ENCODE measurements at places on chromosomes 11 and 22. TPM values are rescaled to one million over a fixed set of nuclear protein-coding genes. Genes with fewer than 3 reads are reported as not detected.

APOC3 gene
- not detected for total RNA-seq

DNA sequence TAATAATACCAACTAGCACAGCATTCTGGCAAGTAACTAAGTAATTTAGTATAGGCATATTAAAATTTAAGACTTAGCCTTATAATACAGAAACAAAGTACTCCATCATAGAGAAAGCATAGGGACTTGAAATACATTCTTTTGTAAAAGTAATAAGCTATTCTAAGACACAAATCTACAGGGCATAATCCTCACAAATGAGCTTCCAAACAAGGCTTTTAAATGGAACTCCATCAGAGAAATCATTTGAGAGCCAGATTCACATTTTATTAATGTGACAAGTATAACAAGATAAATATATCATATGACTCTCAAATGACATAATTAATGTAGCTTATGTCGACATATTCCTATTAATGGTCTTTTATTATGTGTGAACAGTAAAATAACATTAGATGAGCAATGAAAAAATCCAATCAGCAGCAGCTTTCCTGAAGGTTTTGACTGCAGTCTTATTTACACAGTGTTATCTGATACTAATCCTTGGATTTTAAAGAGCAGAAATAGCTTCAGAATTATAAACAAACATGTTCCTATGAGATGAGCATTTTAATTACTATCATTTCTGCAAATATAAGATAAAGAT is 241.4 kb downstream of the TTC28 start:
- H3K27ac ChIP-seq: no peak overlapping the region
- H3K4me3 ChIP-seq: no peak overlapping the region
- no peak for DNase-seq
- no peaks in the 10 kb centered on the region for H3K27me3 ChIP-seq
- H3K36me3 ChIP-seq: no peaks in the 10 kb centered on the region

GRCh38 chr22:47057916-47058585 is 295.6 kb downstream of the TBC1D22A start:
- H3K27me3 ChIP-seq: no peaks in the 10 kb centered on the region
- peaks cover 65% of the 10 kb centered on the region for H3K4me1 ChIP-seq
- H3K36me3 ChIP-seq: no peaks in the 10 kb centered on the region
- no peak overlapping the region for H3K4me3 ChIP-seq
- H3K27ac ChIP-seq: no peak overlapping the region

- H3K27ac ChIP-seq: no peak overlapping the region
- no peaks in the 10 kb centered on the region for H3K4me1 ChIP-seq
- H3K4me3 ChIP-seq: no peak overlapping the region
- no peaks in the 10 kb centered on the region for H3K36me3 ChIP-seq
- DNase-seq: no peak
- no peaks in the 10 kb centered on the region for H3K27me3 ChIP-seq
Observed at GRCh38 chr22:21681566-21682370, 16.0 kb downstream of the PPIL2 start.

OR52N2 gene
- not detected for total RNA-seq

DNA sequence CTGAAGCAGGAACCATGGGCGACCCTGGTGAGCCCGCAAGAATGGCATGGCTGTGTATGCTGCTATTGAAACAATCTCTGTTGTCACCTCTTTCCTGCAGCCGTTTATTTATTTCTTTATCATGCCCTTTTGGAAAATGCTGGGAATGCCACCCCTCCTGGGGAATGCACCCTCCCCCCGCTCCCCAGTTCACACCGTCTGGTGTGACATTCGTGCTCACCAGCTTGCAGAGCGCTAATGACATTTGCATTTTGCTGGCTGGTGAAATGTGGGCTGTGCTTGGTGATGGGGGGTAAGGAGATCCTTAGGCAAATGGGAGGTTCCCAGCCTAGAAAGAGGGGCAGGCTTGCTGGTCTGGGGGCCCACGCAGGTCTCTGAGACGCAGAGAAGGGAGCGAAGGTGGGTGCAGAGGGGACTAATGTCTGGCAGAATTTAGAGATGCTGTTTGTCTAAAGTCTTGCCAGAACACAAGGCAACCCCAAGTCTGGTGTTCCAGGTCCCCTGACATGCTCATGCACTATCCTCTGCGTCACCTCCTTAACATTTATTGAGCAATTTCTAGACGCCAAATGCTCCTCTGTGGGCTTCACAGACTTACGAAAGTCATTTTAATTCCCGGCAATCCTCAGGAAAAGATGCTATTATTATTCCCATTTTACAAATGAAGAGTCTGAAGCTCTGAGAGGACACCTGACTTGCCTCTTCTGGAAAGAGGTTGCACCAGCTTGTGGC is 91.7 kb downstream of the TP53I11 start:
- DNase-seq: peak; percentile 46
- no peaks in the 10 kb centered on the region for H3K36me3 ChIP-seq
- H3K27me3 ChIP-seq: 0 out of 2 replicates have a peak, but pooled peaks cover 2% of the 10 kb centered on the region
- peaks cover 34% of the 10 kb centered on the region for H3K4me1 ChIP-seq

PANX3 gene
- total RNA-seq: not detected

FADS2 gene
- total RNA-seq: 74.0 TPM

GRCh38 chr22:30555282-30556210 is 9.0 kb upstream of the SEC14L6 start:
- no peak for DNase-seq
- H3K27ac ChIP-seq: no peak overlapping the region
- H3K27me3 ChIP-seq: no peaks in the 10 kb centered on the region
- no peaks in the 10 kb centered on the region for H3K4me1 ChIP-seq
- H3K36me3 ChIP-seq: no peaks in the 10 kb centered on the region
